Activated naive CD8-positive, alpha-beta T cell treated with anti-CD3 and anti-CD28 coated beads, Interleukin-2, amount 50 U/mL, for 24 hours (primary cell): ENCODE measurements at places on chromosomes 2 and 18.

- DNase-seq = no peak
Observed at GRCh38 chr18:30682672-30683071, 359.9 kb downstream of the DSC3 start.

GRCh38 chr18:32349728-32350395, 120.8 kb downstream of the GAREM1 start:
- DNase-seq = no peak

DNA sequence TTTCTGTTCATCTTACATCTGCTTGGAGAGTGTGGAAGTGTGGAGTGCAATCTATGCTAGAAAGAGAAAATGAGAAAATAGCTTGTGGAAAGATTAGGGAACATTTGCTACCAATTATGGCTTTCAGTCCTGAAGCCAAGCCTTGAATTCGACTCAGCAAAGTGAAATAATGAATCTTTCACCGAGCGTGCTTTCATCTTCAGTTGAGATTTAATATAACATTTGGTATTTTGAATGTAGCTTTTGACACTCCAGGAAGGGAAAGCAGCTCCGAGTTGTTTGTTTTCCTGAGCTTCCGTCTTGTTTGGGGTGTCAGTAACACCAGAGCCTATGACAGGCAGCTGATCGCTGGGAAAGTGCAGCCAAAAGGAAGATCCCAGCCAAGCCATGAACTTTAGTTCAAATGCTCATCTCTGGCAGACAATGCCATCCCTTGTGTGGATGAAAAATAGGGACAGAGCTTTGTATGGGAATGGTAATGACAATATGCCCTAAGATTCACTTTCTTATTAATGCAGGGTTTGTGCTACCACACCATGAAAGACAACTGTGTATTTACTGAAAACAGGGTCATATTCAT, 25.0 kb upstream of the PHLPP1 start:
- no peak for DNase-seq

GRCh38 chr2:58845011-58845410, 603.9 kb upstream of the FANCL start:
- DNase-seq = no peak

DNA sequence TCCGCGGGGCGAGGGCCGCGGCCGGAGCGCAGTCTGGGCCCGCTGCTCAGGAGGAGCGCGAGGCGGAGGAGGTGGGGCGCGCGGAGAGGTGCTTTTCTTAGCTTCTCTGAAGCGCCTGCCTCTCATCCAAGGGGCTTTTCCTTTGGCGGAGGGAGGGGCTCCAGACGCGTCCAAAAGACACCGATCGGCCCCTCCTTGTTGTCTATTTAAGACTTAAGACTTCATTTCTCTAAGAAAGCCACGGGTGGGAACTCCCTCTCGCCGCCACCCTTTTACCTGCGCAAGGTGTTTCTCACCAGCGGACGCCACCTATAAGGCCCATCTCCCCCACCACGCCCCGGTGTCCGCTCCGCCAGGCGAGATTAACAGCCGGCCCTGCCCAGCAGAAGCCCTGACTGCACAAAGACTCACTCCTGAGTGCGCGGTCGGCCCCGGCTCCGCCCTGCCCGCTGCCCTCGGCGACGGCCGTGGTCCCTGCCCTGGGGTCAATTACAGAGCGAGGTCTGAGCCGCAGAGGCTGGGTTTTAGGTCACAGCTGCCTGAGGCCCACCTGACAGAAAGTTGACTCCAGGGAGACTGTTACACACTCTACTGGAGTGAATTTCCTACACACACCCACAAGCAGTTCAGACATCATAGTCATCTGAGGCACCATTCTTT, at the start of gene DSC2:
Gene DSC2, minus strand, starts transcription at position 397 of the 660 bp plus-strand sequence. CDS start 450 bp downstream, outside the sequence.
- no peak for DNase-seq

DNA sequence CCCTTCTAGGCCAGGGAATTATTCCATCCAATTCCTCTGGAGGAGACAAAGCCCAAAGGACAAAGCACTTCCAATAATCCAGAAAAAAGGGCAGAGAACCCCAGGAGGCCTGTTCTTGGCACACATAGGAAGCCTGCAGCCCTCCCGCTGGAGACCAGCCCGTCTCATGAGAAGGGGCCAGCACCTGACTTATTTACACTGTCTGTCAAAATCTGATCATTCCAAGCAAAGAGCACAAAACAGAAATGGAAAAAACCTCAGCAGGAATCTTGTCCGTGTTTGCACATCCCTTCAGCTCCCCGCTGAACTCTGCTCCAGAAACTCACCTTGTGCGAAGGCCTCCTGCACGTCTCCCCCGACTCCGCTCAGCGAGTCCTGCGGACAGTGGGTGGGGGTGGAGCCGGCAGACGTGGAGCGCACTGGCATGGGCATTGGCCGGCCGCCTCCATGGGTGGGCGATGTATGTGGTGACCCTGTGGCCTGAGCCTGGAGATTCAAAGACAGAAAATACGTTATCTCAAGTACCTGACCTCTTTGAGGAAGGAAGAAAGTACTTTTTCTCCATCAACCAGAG, 46.2 kb upstream of the DNMT3A start:
- DNase-seq = no peak

- no peak for DNase-seq
Observed at GRCh38 chr2:15729709-15730544, 138.3 kb downstream of the DDX1 start.

DNA sequence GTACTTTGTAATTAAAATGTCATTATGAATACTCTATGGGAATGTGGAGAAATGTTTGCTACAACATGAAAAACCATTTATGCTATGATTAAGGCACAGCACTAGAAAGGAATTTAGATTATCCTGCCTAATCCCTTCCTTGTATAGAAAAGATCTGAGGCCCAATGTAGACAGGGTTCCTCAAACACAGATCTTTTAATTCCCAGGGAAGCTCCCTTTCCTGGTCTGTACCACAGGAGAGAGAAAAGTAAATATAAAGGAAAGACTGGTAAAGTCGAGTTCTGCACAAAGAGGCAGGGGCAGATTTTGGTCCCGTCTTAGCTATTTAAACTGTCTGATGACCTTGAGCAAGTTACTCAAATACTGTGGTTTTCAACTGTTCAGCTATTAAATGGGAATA, 84.7 kb downstream of the ICA1L start:
- DNase-seq = no peak

DNA sequence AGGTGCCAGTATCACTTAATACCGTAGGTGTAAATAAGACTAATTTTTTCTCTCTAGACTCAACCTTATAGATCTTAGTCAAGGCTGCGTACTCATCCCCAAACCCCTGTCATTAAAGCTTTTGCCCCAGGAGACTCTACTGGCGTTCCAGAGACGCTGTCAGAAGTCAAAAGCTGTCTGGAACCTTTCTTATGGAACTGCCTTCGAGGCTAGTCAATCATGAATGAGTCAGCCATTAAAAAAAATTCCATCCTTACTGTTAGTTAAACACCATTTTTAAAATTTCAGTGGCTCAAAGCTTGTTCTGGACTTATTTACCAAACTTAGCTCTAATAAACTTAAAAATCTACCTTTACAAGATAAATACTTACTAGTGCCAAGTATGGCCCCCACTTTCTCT, 52.1 kb downstream of the SPRED2 start:
- DNase-seq = no peak

GRCh38 chr2:202025816-202026215, 7.8 kb upstream of the FZD7 start:
- DNase-seq = no peak
